Activated CD4-positive, alpha-beta T cell treated with anti-CD3 and anti-CD28 coated beads, Interleukin-10, Interleukin-2, amounts not matched to agents 100 ng/mL and 50 ng/mL, durations not matched to agents 16 hours and 8 hours (primary cell): ENCODE measurements at places on chromosomes 7 and 10.

DNA sequence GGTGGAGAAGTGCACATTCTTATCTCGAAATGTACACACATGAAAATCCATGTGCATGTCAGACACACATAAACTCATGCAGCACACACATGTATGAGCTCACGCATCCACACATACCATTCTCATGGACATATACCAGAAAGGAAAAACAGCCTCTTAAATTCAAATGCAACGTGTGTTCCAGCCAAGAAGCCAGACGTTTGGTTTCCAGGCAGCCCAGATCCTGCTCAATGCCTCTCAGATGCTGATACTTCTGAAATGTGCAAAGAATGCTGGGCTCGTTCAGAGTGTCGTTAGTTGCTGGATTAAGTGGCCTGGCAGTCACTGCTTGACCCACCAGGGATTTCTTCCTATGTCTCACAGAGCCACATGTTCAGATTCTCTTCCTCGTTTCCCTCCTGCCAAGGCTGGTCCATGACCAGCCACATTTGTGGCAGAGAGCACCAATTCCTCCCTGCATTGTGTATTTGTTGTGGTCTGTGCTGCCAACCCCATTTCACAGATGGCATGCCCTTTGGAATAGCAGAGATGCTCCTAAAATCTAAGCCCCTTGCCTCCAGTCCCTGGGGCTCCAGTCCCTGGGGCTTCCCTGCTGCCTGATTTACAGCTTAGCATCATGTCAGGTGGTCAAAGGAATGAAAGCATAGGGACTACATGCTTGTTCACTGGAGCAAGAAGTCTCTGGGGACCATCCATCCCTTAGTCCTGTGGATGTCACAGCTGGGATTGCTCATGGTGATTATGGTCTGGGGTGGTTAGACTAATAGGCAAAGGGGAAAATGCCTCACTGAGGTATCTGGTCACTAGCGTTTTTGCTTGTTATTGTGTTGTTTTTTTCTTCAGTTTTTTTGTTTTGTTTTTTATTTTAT lies 426.6 kb downstream of the PLXNA4 start:
- DNase-seq = no peak

- DNase-seq = no peak
These were observed 258.8 kb downstream of the STK31 start for GRCh38 chr7:23968791-23969190.

- no peak for DNase-seq
These were observed 133.6 kb upstream of the PRKCQ start for GRCh38 chr10:6713716-6714115.

- no peak for DNase-seq
These were observed 140.1 kb upstream of the UNC5B start for GRCh38 chr10:71072131-71072822.

DNA sequence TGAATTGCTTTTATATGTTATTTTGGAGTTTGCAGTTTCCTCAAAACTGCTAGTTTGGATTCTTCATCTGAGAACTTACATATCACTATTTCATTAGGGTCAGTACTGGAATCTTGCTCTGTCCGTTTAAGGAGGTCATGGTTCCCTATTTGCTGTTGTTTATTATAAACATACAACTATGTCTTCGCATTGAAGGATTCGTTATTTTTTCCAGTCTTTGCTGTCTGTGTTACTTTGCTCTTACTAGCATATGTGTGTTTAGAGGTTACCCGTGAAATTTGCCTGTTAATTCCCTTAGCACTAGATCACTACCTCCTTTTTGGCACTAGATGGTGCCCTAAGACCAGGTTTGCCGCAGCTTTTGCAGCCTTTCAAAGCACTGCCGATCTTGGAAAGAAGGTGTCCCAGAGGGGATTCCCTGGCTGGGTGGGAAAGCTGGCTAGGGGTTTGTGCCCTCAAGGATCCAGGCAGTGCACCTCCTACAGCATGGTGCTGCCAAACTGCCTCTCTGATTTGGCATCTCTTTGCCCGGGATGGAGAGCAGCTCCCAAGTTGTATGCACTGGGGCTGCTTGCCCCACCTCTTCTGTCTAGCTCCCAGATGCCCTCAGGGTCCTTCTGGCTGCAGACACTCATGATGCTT lies 103.1 kb upstream of the APBB1IP start:
- DNase-seq = peak; percentile 76

DNA sequence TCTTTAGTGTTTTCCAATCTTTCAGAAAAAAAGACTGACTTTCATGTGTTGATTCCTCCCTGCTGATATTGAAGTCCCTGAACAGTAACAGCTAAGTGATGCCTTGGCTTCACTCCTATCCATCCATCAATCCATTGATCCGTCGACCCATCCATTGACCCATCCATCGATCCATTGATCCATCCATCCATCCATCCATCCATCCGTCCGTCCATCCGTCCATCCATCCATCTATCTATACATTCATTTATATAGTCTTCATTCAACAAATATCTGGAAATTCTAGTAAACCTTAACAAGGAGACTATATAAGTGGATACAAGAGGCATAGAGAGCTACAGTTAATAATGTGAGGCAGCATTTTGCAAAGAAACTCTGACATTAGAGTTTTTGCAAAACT lies 21.6 kb upstream of the LAMB1 start:
- no peak for DNase-seq

- no peak for DNase-seq
These were observed 7.4 kb downstream of the CPSF4 start for GRCh38 chr7:99446096-99446495.

- peak; percentile 72 for DNase-seq
These were observed 55.2 kb downstream of the FHIP2A start for GRCh38 chr10:114876602-114877300.

- no peak for DNase-seq
These were observed 63.1 kb upstream of the CACNA2D1 start for GRCh38 chr7:82506702-82507101.

- no peak for DNase-seq
These were observed 211.8 kb downstream of the SKIDA1 start for GRCh38 chr10:21313691-21314090.

DNA sequence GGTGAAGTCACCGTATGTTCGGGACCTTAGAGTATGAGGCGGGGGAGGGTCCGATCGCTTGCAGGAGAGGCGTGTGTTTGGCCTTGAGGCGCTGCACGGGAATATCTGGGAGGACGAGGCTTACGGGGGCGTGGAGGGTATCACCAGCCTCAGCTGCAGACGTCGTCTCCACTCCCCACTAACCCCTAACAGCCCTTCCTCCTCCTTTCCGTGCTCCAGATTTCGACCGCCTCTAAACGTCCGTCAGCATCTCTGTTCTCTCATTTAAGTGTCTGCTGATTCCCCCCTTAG lies 23.5 kb upstream of the ZNF12 start:
- DNase-seq = peak; percentile 24

GRCh38 chr10:4684434-4684833 lies 141.6 kb upstream of the AKR1E2 start:
- no peak for DNase-seq

GRCh38 chr7:34751725-34752643 lies 94.0 kb downstream of the NPSR1 start:
- no peak for DNase-seq

GRCh38 chr10:114034923-114035645 lies 8.6 kb upstream of the ADRB1 start:
- no peak for DNase-seq

DNA sequence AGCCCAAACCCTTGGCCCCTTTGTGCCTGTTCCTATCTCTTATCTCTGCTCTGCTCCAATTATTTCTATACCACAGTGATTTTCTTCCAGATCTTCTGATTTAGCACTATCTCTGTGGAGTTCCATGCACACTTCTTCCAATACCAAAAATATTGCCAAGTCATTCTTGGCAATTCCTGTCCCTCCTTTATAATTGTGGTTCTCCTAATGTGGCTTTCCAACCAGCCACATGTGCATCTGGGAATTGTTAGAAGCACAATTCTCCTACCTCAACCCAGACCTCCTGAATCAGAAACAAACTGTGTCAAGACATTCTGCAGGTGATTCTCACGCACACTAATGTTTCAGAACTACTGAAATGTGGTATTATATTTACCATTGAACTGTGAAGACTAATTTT lies 447.8 kb upstream of the IGFBP3 start:
- no peak for DNase-seq

DNA sequence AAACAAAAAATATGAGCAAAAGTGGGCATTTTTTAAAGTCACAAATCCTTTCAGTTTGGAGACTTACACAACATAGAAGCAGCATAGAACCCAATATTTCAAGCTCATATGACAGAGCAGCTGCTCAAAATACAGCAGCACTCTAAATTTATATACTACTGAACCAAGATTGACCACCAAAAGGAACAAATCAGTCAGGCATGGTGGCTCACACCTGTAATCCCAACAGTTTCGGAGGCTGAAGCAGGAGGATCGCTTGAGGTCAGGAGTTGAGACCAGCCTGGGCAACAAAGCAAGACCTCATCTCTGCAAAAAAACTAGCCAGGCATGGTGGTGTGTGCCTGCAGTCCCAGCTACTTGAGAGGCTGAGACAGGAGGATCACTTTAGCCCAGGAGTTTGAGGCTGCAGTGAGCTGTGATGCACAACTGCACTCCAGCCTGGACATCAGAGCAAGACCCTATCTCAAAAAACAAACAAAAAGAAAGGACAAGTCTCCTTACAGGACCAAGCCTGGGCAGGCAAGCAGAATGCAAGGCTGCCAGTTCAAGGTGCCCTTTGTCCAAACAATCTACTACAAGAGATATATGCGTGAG lies 40.0 kb downstream of the PARD3 start:
- no peak for DNase-seq

GRCh38 chr7:17301471-17302456 lies 3.3 kb downstream of the AHR start:
- DNase-seq = peak; percentile 43

DNA sequence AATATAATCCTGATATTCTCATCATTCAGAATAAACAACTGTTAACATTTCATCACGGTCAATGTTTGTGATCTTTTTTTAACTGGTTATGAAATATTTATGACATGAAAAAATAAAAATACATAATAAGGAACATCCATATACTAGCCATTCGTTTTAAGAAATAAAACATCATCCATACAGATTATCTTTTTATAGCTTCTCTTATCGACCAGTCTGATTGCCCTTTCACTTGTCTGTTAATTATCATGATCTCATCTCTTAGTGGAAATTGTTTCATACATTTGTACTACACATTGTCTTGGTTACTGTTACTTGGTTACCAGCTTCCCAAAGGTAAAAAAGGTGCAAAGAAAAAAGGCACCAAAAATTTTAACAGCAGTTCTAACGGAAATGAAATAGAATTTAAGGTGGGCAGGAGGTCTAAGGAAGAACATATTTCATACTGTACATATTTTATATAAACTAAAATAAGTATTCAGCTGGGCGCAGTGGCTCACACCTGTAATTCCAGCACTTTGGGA lies 8.4 kb downstream of the ARHGAP21 start:
- DNase-seq = no peak

GRCh38 chr7:12518920-12519681 lies 51.4 kb upstream of the SCIN start:
- peak; percentile 15 for DNase-seq

- peak; percentile 88 for DNase-seq
These were observed 94.8 kb upstream of the TARP start for GRCh38 chr7:38368191-38368605.

GRCh38 chr7:139339025-139339424 lies 2.1 kb upstream of the FMC1 start:
- DNase-seq = no peak

DNA sequence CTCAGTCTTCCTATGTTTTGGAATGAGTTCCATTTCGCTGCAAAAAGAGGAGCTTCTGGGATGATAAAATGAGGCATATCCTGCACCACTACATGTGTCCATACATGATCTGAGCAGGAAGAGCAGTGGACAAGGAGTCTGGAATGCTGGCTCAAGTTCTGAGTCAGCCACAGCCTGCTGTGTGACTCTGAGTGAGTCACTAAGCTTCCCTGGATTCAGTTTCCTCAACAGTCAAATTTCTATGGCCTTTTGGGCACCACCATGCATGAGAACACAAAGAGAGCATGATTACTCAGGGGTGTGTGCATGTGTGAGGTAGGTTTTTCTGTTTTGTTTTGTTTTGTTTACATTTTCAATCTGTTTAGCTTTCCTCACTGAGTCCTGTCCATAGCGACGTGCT lies 254.6 kb downstream of the ANKRD30A start:
- DNase-seq = no peak

GRCh38 chr10:109995595-109995994 lies 12.2 kb upstream of the ADD3 start:
- DNase-seq = no peak

GRCh38 chr7:23191022-23191421 lies 9.2 kb downstream of the NUP42 start:
- no peak for DNase-seq
